Activated naive CD8-positive, alpha-beta T cell treated with anti-CD3 and anti-CD28 coated beads, Interleukin-2, amount 10 ng/mL, durations not matched to agents 7 days and 5 days (primary cell): ENCODE measurements at places on chromosomes 5 and 9. TPM values are rescaled to one million over a fixed set of nuclear protein-coding genes. Genes with fewer than 3 reads are reported as not detected.

- H3K4me3 ChIP-seq, result no peak overlapping the region
- H3K27me3 ChIP-seq, result peaks cover 3% of the 10 kb centered on the region
- no peaks in the 10 kb centered on the region for H3K4me1 ChIP-seq
- no peaks in the 10 kb centered on the region for H3K36me3 ChIP-seq
- no peak for DNase-seq
Measured at GRCh38 chr5:137217599-137218200, 281.4 kb downstream of the SPOCK1 start.

DNA sequence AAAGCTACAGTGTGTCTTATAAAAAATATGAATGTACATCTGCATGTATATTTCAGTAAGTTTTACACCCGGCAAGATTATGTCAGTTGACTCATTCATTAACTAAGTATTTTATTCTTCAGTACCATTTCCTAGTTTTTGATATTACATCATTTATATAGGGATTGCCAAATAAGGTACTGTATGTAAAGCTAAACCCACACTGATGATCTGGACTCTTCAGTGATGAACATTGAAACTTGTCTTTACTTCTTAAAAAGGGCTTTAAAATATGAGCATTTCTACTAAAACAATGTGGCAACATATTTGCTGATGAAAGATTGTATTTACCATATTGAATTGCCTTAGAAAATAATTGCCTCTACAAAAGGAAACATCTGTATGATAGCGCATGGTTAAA, 151.8 kb upstream of the TLX3 start:
- H3K27ac ChIP-seq, result no peak overlapping the region
- no peak for DNase-seq
- H3K4me3 ChIP-seq, result no peak overlapping the region
- H3K4me1 ChIP-seq, result no peaks in the 10 kb centered on the region

- H3K36me3 ChIP-seq, result no peaks in the 10 kb centered on the region
- DNase-seq, result peak; percentile 15
- no peak overlapping the region for H3K4me3 ChIP-seq
- peaks cover 5% of the 10 kb centered on the region for H3K27me3 ChIP-seq
- H3K27ac ChIP-seq, result no peak overlapping the region
Measured at GRCh38 chr5:1763960-1764605, 35.6 kb downstream of the MRPL36 start.

DNA sequence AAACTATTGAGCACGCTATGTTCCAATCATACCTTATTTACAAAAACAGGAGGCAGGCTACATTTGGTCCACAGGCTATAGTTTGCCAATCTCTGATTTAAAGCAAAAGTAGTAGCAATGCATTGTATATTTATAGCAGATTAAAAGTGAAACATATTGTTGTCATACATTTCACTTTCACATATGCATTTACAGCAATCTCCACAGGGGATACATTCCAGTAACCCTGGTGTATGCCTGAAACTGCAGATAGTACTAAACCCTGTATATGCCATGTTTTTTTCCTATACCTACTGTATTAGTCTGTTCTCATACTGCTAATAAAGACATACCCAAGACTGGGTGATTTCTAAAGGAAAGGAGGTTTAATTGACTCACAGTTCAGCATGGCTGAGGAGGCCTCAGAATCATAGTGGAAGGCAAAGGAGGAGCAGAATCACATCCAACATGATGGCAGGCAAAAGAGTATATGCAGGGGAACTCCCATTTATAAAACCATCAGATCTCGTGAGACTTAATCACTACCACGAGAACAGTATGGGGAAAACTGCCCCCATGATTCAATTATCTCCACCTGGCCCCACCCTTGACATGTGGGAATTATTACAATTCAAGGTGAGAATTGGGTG, 5.9 kb upstream of the CSF1R start:
- peaks cover 62% of the 10 kb centered on the region for H3K27me3 ChIP-seq
- H3K4me3 ChIP-seq, result no peak overlapping the region
- H3K27ac ChIP-seq, result no peak overlapping the region
- H3K4me1 ChIP-seq, result peaks cover 1% of the 10 kb centered on the region
- no peak for DNase-seq

DNA sequence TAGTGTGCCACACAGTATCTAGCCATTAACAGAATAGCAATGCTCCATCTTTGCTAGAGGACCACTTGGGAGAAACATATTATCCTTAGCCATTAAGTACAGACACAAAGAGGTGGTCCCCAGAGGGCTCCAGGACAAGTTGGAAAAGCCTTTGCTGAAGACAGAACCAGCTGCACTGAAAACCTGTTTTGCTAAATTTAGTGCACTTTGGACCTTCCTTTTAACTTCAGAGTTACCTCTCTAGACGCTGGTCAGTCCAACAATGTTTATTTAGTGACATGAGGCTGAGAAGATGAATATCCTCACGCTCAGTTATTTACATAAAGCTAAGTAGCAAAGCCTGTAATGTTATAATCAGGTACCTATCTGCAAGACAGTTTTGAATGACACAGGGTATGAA, 265.0 kb upstream of the ZNF608 start:
- no peak overlapping the region for H3K27ac ChIP-seq
- H3K36me3 ChIP-seq, result no peaks in the 10 kb centered on the region
- DNase-seq, result no peak
- no peaks in the 10 kb centered on the region for H3K27me3 ChIP-seq

- no peak for DNase-seq
- no peaks in the 10 kb centered on the region for H3K36me3 ChIP-seq
- H3K27ac ChIP-seq, result no peak overlapping the region
- H3K4me3 ChIP-seq, result no peak overlapping the region
Measured at GRCh38 chr9:2603621-2604020, 18.0 kb upstream of the VLDLR start.

DNA sequence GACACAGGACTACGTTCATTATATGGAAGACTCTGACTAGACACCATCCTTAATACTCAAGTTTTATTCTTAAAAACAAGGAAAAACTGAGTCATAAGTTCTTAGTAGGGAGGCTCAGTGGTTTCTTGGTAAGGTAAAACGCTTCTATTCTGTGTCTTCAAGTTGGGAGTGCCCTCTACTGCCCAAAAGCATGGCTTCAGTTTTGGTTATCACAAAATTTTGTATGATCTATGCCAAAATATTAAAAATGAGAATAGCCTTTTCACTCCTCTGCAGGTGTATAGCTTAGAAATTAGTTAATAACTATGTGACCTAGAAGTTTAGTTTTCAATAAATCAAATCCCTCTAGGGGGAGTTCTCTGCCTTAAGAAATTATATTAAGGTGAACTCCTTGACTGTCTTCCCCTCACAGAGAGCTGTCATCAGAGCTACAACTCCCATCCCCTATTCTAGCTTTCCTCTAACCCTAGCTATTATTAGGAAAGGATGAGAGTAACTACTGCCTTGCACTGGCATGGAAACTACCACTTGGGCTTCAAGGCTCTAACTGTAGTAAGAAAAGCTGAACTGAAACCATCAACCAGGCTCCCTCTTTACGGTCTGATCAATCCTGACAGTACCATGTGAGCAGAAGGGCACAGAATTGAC, 189.7 kb downstream of the GNAQ start:
- no peaks in the 10 kb centered on the region for H3K27me3 ChIP-seq
- peaks cover 7% of the 10 kb centered on the region for H3K4me1 ChIP-seq
- H3K4me3 ChIP-seq, result no peak overlapping the region
- H3K36me3 ChIP-seq, result peaks cover 2% of the 10 kb centered on the region

GRCh38 chr5:33789567-33789957, 102.2 kb downstream of the ADAMTS12 start:
- no peak overlapping the region for H3K4me3 ChIP-seq
- peaks cover 6% of the 10 kb centered on the region for H3K27me3 ChIP-seq
- H3K4me1 ChIP-seq, result no peaks in the 10 kb centered on the region
- no peak for DNase-seq

DNA sequence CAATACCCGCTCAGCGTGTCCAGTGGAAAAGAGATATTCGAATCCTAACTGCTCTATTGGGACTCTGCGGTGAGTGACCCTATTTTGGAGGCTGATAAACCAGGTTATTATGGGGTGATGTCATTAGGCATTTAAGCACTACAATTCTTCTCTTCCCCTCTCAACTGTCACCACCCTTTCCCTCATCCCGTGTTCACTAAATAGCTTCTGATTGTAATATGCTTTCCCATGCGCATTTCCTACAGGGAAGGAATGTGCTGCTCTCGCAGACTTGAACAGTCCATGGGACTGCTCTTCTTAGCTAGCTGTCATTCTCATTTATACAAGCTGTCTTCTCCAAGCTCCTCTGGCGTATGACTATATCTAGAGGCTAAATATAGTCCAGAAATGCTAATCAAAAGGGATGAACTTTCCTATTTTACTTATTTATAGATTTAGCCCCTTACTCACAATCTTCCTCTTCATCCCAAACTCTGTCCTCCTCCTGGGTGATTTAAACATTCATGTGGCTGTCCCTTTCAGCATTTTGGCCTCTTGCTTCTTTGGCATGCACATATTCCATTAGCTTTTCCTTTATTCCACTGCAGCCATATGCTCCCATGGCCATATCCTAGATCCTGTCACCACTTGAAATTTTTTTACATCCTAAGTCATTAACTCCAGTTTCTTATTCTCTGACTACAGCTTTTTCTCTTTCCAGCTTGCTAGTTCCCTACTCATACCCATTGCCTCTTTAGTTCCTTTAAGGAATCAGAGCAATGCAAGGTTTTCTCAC, 39.6 kb upstream of the CSNK1G3 start:
- no peaks in the 10 kb centered on the region for H3K4me1 ChIP-seq
- peaks cover 2% of the 10 kb centered on the region for H3K36me3 ChIP-seq
- no peak for DNase-seq

DNA sequence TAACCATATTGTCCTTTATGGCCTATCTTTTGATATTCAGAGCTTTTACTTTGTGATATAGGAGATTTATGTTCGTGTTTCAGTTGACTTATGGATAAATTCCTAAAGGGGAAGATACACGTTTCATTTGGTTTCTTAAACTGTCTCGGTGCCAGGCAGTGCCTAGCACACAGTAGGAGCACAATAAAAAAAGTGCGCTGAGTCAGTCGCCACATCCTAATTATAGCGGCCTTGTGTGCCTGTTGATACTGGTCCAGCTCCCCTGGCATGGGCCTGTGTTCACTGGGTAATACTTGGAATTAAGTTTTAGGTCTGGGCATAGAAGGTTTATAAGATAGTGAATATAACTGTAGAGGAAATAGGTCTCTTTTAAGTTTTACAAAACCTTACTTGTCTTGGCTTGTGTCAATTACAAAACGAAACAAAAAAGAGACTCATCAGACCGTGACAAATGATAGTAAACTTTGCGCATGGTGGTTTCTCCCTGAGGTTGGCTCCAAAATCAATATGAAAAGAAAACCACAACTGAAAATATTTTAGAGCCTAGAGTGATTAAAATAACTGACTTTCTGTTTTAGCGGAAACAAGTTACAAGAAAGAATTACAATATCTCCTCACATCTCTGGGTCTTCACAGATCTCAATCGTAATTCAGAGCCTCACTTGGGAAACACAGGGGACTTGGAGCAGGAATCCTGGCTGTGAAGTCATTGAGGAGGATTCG, 84.8 kb downstream of the MVB12B start:
- H3K4me3 ChIP-seq, result peak overlapping the region; percentile 76
- H3K27ac ChIP-seq, result peak overlapping the region; percentile 94
- no peaks in the 10 kb centered on the region for H3K27me3 ChIP-seq
- peaks cover 23% of the 10 kb centered on the region for H3K36me3 ChIP-seq
- no peak for DNase-seq
- H3K4me1 ChIP-seq, result peaks cover 47% of the 10 kb centered on the region

- peaks cover 12% of the 10 kb centered on the region for H3K4me1 ChIP-seq
- H3K4me3 ChIP-seq, result no peak overlapping the region
- no peaks in the 10 kb centered on the region for H3K27me3 ChIP-seq
- H3K36me3 ChIP-seq, result peaks cover 3% of the 10 kb centered on the region
Measured at GRCh38 chr5:80093796-80094195, 58.6 kb downstream of the THBS4 start.

GRCh38 chr9:92446536-92446935, 22.3 kb upstream of the OMD start:
- peaks cover 6% of the 10 kb centered on the region for H3K36me3 ChIP-seq
- H3K27me3 ChIP-seq, result no peaks in the 10 kb centered on the region
- H3K27ac ChIP-seq, result no peak overlapping the region

- peaks cover 64% of the 10 kb centered on the region for H3K4me1 ChIP-seq
- no peak for DNase-seq
- no peak overlapping the region for H3K27ac ChIP-seq
- no peaks in the 10 kb centered on the region for H3K27me3 ChIP-seq
- peaks cover 16% of the 10 kb centered on the region for H3K36me3 ChIP-seq
Measured at GRCh38 chr9:71761938-71762353, 6.4 kb downstream of the CEMIP2 start.

- peaks cover 11% of the 10 kb centered on the region for H3K36me3 ChIP-seq
- H3K27me3 ChIP-seq, result peaks cover 16% of the 10 kb centered on the region
- no peak for DNase-seq
- H3K27ac ChIP-seq, result no peak overlapping the region
- peaks cover 4% of the 10 kb centered on the region for H3K4me1 ChIP-seq
Measured at GRCh38 chr9:91378695-91379127, 17.0 kb upstream of the AUH start.

- no peak for DNase-seq
- H3K4me1 ChIP-seq, result no peaks in the 10 kb centered on the region
- no peak overlapping the region for H3K4me3 ChIP-seq
Measured at GRCh38 chr5:141483902-141484301, 928 bp upstream of the PCDHGC4 start.

GRCh38 chr9:33921967-33922895, 105.3 kb downstream of the UBE2R2 start:
- no peaks in the 10 kb centered on the region for H3K27me3 ChIP-seq
- no peak for DNase-seq
- H3K4me1 ChIP-seq, result peaks cover 1% of the 10 kb centered on the region

DNA sequence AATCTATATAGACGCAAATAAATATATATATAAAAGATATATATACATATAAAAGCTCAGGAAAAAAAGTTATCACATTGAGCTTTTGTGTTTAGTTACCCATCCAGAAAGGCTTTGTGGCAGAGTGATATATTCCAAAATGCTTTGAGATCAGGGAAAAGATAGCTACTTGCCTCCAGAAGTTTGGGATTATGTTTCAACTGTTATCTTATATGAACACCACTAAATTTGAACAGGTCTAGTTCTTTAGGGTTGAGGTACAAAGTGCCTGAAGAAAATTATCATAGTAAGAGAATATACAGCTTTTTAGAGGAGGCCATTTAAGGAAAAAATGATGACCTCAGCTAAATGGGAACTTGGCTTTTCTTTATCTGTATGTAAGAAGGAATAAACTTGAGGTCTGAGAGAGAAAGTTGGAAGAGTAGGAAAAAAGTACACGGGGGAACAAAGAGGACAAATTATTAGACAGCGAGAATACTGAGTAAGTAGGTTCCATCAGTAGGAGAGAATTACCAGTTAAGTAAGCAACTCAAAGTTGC, 2.4 kb downstream of the ERP44 start:
- DNase-seq, result no peak
- peaks cover 29% of the 10 kb centered on the region for H3K4me1 ChIP-seq
- H3K27ac ChIP-seq, result no peak overlapping the region
- H3K27me3 ChIP-seq, result no peaks in the 10 kb centered on the region
- no peak overlapping the region for H3K4me3 ChIP-seq

- H3K27ac ChIP-seq, result no peak overlapping the region
- H3K27me3 ChIP-seq, result peaks cover 19% of the 10 kb centered on the region
- H3K4me1 ChIP-seq, result peaks cover 14% of the 10 kb centered on the region
- H3K36me3 ChIP-seq, result no peaks in the 10 kb centered on the region
- H3K4me3 ChIP-seq, result no peak overlapping the region
- no peak for DNase-seq
Measured at GRCh38 chr5:1151316-1151715, 39.5 kb upstream of the SLC12A7 start.

GRCh38 chr9:74949859-74950855, 2.6 kb downstream of the C9orf40 start:
- no peak overlapping the region for H3K27ac ChIP-seq
- H3K4me1 ChIP-seq, result peaks cover 28% of the 10 kb centered on the region
- peak overlapping the region; percentile 31 for H3K4me3 ChIP-seq
- DNase-seq, result no peak

Gene SUSD1
- total RNA-seq, result 8.7 TPM

Gene CATSPER3
- total RNA-seq, result 0.44 TPM

Gene SPINK13
- total RNA-seq, result not detected

Gene SLC34A1
- total RNA-seq, result 2.1 TPM

Gene FGF10
- total RNA-seq, result not detected

Gene DOK3
- 6.0 TPM for total RNA-seq

Gene ARSI
- not detected for total RNA-seq
